ENCODE measurements at places on chromosomes 13 and 19.

- DNase-seq: no peak
Observed at GRCh38 chr19:13782537-13782936, 8.3 kb downstream of the C19orf53 start.

DNA sequence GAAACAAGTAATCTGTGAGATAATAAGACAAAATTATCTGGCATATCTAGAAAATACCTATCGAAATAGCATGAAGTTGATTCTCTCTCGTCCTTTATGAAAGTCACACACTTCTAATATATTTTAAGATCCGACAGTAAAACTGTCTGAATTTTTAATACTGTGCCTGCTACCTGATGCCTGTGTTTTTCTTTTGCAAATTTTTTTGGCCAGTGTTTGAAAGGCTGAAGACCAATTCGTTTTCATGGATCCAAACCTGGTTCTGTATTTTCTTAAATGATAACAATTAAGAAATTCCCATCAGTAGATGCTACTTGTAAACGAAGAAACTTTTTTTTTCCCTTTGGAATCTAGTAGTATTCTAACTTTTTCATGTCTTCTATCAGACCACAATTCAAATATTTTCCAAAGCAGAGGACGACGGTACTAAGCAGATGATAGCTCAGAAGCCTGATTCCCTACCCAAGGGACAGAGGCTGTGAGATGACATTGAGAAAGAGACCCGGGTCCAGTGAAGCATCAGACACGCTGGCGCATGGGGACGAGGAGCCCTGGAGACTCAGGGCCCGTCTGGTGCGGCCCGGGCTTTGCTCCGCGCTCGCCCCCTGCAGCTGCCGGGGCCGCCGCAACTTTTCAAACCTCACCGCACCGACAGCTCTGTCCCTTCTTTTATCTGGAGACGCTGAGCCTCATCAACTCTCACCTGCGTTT, 49.5 kb upstream of the PABPC3 start:
- no peak for DNase-seq

DNA sequence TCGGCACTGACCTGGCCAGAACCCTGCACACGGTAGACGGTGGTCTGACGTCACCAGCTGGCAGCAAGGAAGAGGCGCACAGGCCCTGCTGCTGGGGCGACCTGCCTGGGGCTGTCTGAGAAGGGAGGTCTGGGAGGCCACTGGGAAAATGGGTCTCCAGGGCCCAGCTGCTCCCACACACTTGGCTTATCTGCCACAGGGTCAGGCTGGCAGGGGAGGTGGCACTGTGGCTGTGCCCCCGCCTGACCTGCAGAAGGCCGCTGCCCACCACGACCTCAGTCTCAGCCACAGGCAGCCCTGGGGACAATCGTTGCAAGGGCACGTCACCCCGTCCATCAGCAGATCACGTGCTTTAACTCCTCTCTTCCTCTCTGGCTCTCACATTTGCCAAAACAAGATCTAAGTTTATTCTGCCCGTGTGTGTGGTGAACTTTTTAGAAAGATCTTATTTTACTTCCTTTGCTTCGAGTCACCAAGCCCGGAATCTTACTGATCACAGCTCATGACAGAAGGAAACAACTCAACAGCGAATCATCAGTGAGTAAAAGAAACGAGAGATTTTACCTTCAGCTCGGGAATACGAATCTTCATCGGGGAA, 45.2 kb upstream of the RANBP3 start:
- no peak for DNase-seq

GRCh38 chr19:35860818-35861639, 4.3 kb downstream of the KIRREL2 start:
- DNase-seq: no peak

GRCh38 chr19:9597027-9597426, 12.7 kb upstream of the ZNF121 start:
- DNase-seq: no peak

DNA sequence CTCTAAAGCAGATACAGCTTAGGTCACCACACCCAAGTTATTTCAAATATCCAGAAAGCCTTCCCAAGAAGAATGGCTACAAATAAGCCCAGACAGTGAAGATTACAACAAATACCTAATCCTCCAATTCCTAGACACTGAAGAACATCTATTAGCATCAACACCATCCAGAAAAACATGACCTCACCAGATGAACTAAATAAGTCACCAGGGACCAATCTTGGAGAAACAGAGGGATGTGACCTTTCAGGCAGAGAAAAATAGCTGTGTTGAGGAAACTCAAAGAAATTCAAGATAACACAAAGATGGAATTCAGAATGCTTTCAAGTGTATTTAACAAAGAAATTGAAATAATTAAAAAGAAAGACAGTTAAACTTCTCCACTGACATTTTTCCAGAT, 15.0 kb upstream of the CLC start:
- DNase-seq: no peak

DNA sequence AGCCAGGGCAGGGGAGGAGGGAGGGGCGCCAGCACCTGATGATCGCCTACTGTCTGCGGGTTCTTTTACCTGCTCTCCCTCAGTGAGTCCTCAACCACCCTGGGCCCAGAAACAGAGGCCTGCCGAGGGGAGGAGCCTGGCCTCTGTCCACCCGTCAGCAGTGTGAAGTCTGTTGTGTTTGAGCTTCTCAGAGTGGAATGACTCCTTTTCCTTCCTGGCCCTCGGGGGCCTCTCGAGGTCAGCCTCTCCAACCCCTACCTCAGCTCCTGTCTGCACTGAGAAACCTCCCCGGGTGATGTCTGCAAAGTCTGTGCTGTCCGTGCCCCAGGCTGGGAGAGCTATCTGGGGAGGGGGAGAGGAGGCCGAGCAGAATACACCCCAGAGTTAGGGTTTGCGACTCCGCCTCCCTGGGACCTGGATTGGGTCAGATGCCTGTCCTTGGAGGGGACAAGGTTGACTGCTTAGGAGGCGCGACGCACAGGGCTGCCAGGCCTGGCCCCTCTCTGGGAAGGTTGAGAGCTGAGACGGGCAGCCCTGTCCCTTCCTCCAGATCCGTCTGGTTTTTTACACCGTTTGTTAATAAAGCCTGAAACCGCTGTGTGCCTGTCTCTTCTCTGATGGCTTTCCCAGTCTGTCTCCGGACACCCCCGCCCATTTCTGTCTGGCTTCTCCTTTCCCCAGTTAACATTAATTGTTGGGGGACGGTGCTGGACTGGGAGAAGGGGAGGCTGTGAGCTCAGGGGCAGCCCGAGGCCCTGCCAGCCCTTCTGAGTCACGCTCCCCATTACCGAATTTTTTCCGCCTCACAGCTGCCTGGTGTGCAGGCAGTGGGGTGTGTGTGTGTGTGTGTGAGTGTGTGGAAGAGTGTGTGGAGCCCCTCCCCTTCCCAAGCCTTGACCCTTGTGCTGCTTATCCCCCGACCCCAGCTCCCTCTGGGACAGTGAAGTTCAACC, 989 bp upstream of the SSC5D start:
- DNase-seq: no peak

GRCh38 chr19:8445488-8446001, 770 bp downstream of the HNRNPM start:
- peak; percentile 16 for DNase-seq
